ENCODE measurements at places on chromosomes 13 and 19.
A peak's percentile ranks its signal among the peaks of the same experiment; 100 is the strongest.

GRCh38 chr19:46624958-46625661 lies at the start of gene PTGIR:
PTGIR (minus strand) TSS chr19:46625089; CDS start chr19:46624225, 864 bp downstream.
- DNase-seq, result no peak

GRCh38 chr19:12763100-12763499 lies 11.5 kb downstream of the BEST2 start:
- DNase-seq, result no peak

DNA sequence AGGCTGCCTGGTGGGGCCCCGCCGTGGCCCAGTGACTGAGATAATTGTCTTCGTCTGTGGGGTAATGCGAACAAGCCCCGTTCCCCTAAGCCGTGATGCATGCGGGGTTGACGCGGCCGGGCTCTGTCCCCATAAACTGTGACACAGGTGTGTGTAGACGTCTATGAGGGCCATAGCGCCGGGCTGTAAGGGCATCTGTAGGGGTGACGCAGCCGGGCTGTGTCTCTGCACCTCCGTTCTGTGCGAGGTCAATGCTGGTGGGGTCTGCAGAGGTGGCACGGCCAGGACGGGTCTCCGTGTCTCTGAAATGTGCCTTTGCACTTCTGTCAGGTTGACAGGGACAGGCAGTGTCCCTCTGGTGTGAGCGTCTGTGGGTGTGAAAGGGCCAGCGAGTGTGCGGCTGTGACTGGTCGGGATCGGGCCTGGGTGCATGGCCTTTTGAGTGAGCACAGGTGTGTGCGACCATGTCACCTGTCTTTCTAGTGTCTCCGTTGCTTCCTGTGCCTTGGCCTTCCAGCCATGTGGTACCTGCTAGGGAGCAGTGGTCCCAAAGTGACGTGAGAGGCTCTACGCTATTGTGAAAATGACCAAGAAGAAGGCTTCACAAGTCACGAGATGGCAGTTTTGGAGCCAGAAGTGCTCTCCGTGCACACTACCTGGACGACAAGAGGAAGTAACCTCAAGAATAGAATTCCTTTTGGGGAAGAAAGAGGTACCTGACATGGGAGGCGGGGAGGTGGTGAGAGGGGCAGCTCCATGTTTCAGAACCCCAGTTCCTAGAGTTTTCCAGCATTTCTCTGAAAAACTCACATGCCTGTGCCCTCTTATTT lies 16.4 kb upstream of the ZNF331 start:
- peak; percentile 51 for DNase-seq

GRCh38 chr19:18879579-18880373 lies 16.2 kb downstream of the CERS1 start:
- peak; percentile 67 for DNase-seq

DNA sequence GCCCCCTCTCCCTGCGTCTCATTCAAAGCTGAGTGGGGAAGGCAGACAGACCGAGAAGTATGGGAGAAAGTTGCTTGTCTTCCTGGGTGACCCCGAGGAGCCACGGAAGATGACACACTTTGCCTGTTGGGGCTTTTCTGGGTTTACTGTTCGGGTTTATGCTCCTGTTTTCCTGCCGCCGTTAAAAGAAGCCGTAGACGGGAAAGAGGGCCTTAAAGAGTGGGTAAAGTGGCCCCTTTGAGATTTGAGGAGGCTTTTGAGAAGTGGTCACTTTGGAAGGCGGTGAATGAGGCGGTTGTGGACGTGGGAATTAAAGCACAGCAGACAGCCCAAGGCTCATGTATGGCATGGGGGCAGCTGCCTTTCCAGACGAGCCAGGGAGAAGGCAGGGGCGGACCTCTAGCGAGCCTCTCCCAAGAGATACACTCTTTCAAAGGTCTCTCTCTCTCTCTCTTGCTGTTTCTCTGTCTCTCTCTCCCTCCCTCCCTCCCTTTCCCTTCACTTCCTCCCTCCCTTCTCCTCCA lies 493 bp upstream of the LHFPL6 start:
- peak; percentile 63 for DNase-seq

- DNase-seq, result no peak
These were observed 210.7 kb upstream of the SLC10A2 start for GRCh38 chr13:103276775-103277498.
